ENCODE measurements at places on chromosomes 1 and 21. TPM values are rescaled to one million over a fixed set of nuclear protein-coding genes. Genes with fewer than 3 reads are reported as not detected.

Gene DISC1
- 3.3 TPM for total RNA-seq

Gene AGO3
- 18.5 TPM for total RNA-seq

Gene ANKRD34A
- 0.62 TPM for total RNA-seq

Gene EVA1C
- total RNA-seq: 24.5 TPM

Gene CRB1
- total RNA-seq: 0.26 TPM

Gene UCK2
- total RNA-seq: 53.5 TPM

Gene TIE1
- total RNA-seq: 12.3 TPM

Gene LCE1D
- not detected for total RNA-seq

Gene MAPKAPK2
- total RNA-seq: 36.9 TPM

Gene CCDC28B
- total RNA-seq: 15.6 TPM

Gene LRRN2
- total RNA-seq: not detected

Gene CLCA1
- not detected for total RNA-seq

Gene FCRL6
- not detected for total RNA-seq

Gene IL19
- total RNA-seq: not detected

Gene KRTAP10-9
- total RNA-seq: not detected

Gene AVPR1B
- not detected for total RNA-seq

Gene PAPPA2
- total RNA-seq: 0.31 TPM

Gene TAS1R1
- total RNA-seq: 0.44 TPM

Gene CENPL
- 15.4 TPM for total RNA-seq

Gene INTS7
- total RNA-seq: 9.6 TPM

Gene PPIE
- total RNA-seq: 34.3 TPM

Gene GLMP
- total RNA-seq: 83.3 TPM

Gene TNN
- not detected for total RNA-seq

Gene PRDM2
- 5.4 TPM for total RNA-seq

Gene OR2M3
- not detected for total RNA-seq

Gene KLHDC7A
- not detected for total RNA-seq

Gene ANKRD65
- total RNA-seq: 0.40 TPM

Gene UTS2
- not detected for total RNA-seq

Gene FCRLA
- 0.25 TPM for total RNA-seq

Gene AMY1C
- total RNA-seq: not detected

Gene ZNF593
- 27.1 TPM for total RNA-seq

Gene UQCRHL
- total RNA-seq: 12.0 TPM

Gene KAZN
- 5.3 TPM for total RNA-seq

Gene TTC22
- under 0.01 TPM for total RNA-seq

Gene MAP1LC3C
- not detected for total RNA-seq

Gene MYBPH
- 0.06 TPM for total RNA-seq

Gene PRRX1
- 229 TPM for total RNA-seq

Gene SLAMF8
- not detected for total RNA-seq

Gene OPTC
- not detected for total RNA-seq

Gene VHLL
- total RNA-seq: not detected

Gene TNFSF4
- total RNA-seq: 1.2 TPM

Gene C4BPB
- not detected for total RNA-seq

Gene ADGRL4
- 55.9 TPM for total RNA-seq

Gene AMIGO1
- 0.81 TPM for total RNA-seq

Gene CFHR3
- not detected for total RNA-seq

Gene MROH7
- total RNA-seq: 0.75 TPM

Gene ATP1A4
- not detected for total RNA-seq

Gene F3
- 3.4 TPM for total RNA-seq
